Activated CD8-positive, alpha-beta T cell treated with anti-CD3 and anti-CD28 coated beads for 36 hours (primary cell): ENCODE measurements at places on chromosomes 6 and 20.

DNA sequence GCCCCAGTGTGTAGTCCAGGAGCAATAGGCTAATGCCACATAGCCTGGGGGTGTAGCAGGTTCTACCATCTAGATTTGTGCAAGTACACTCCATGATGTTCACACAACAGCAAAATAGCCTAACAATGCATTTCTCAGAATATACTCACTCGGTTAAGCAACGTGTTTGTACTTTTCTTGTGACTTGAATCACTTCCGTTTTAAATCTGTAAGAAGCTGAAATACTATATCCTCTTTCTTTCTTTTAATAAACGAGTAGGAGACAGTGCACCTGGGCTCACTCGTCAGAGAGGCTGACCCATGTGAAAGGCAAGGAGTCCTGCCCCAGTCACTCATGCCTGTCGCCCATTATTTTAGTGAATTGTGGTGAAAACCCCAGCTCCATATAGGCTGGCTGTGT, 201.6 kb downstream of the FOXA2 start:
- DNase-seq: no peak
- H3K4me1 ChIP-seq: no peaks in the 10 kb centered on the region
- no peaks in the 10 kb centered on the region for H3K36me3 ChIP-seq
- H3K27me3 ChIP-seq: no peaks in the 10 kb centered on the region
- H3K4me3 ChIP-seq: no peak overlapping the region
- H3K27ac ChIP-seq: no peak overlapping the region

DNA sequence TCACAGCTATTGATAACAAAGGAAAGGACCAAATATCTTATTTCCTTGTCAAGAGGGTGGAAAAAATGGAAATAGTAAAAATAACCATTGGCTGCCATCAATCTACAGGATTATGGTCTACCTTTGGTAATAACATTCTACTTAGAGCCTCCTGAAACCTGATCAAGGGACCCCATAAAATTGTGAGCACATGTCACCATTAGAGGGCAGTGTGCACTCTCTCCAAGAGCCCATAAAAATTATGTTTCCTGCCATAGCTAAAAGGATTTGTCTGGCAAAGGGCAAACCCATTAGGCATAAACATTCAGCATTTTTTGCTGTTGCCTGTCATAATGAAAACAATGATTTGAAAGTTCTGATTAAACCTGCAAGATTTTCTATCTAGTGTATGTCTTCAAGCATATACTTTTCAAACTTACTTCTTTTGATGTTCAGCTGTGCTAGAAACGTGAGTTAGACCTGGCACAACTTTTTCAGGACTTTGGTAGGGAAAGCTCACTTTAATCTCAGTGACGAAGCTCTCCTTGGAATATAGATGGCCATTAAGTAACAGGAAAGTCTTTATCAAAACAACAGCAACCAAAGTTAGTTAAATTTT, 120.7 kb upstream of the ZFP64 start:
- H3K27me3 ChIP-seq: no peaks in the 10 kb centered on the region
- peaks cover 13% of the 10 kb centered on the region for H3K4me1 ChIP-seq
- DNase-seq: peak; percentile 68
- no peak overlapping the region for H3K27ac ChIP-seq

- no peak for DNase-seq
- no peaks in the 10 kb centered on the region for H3K4me1 ChIP-seq
- H3K36me3 ChIP-seq: no peaks in the 10 kb centered on the region
Measured at GRCh38 chr6:168937054-168937453, 316.6 kb downstream of the THBS2 start.

- peak overlapping the region; percentile 55 for H3K4me3 ChIP-seq
- DNase-seq: peak; percentile 86
- H3K36me3 ChIP-seq: no peaks in the 10 kb centered on the region
- peaks cover 87% of the 10 kb centered on the region for H3K27me3 ChIP-seq
- H3K27ac ChIP-seq: no peak overlapping the region
- H3K4me1 ChIP-seq: peaks cover 44% of the 10 kb centered on the region
Measured at GRCh38 chr20:38730989-38731737, 6.9 kb downstream of the SLC32A1 start.

DNA sequence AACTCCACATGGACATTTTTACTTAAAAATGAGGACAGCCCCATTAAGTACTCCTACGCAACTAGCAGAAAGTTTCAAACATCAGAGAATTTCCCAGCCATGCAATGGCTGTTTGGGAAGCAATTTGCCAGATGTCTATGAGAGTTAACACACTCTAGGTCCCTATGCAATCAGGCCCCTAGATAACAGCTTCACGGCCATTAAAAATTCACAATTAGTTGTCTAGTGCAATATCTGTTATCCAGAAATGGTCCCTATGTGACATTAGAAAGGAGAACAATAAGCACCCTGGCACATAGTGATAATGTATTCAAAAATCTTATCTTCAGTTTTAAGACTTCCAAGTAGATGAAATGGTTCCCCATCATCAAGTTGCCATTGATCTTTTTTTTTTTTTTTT, 174.3 kb upstream of the NRSN1 start:
- no peak overlapping the region for H3K4me3 ChIP-seq
- H3K36me3 ChIP-seq: no peaks in the 10 kb centered on the region
- no peak overlapping the region for H3K27ac ChIP-seq
- DNase-seq: no peak

- no peaks in the 10 kb centered on the region for H3K27me3 ChIP-seq
- no peak overlapping the region for H3K4me3 ChIP-seq
- no peaks in the 10 kb centered on the region for H3K4me1 ChIP-seq
- no peaks in the 10 kb centered on the region for H3K36me3 ChIP-seq
Measured at GRCh38 chr6:69289689-69290495, 506.9 kb downstream of the LMBRD1 start.

DNA sequence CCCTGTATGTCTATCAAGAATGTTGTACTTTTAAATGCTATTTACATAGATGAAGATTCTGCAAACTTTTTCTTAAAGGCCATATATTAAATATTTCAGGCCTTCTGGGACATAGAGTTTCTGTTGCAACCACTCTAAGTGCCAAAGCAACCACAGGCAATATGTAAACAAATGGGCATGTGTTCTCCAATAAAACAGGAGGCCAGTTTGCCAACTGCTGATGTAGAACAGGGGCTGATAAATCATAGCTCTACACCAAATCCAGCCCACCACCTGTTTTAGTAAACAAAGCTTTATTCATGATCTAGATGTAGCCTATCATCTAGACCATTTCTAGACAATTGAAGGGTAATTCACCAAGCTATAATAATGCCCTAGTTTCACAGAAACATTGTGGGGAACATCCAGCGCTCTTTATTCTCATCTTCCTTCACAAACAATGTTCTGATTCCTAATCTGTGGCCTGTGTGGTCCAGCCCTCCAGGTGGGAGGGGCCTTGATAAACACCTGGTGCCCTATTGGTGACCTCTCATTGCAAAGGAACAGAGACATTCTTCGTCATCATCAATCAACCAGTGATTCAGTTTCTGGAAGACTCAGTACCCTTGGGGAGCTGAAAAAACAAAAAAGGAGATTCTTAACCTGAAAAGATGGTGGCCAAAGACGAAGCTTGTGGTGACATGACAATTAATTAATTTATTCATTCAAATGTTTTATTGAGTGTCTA, 80.2 kb downstream of the PREP start:
- no peak overlapping the region for H3K4me3 ChIP-seq
- no peaks in the 10 kb centered on the region for H3K27me3 ChIP-seq
- H3K27ac ChIP-seq: no peak overlapping the region

DNA sequence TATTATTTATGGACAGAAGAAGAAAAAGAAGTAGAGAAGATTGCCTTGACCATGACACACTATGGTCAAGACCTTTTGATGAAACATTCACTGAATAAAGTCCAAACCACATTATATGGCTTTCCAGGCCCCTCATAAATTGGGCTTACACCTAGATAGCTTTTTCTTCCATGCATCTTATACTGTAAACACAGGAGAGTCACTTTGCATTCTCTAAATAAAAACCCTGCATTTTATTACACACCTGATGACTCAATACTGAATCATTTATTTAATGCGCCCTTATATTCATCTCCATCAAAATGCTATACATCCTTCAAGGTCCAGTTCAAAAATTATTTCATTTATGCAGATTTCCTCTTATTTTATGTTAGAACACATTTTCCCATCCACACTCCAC, 78.0 kb downstream of the COL21A1 start:
- no peaks in the 10 kb centered on the region for H3K36me3 ChIP-seq
- H3K4me3 ChIP-seq: no peak overlapping the region
- H3K4me1 ChIP-seq: no peaks in the 10 kb centered on the region
- H3K27ac ChIP-seq: no peak overlapping the region

DNA sequence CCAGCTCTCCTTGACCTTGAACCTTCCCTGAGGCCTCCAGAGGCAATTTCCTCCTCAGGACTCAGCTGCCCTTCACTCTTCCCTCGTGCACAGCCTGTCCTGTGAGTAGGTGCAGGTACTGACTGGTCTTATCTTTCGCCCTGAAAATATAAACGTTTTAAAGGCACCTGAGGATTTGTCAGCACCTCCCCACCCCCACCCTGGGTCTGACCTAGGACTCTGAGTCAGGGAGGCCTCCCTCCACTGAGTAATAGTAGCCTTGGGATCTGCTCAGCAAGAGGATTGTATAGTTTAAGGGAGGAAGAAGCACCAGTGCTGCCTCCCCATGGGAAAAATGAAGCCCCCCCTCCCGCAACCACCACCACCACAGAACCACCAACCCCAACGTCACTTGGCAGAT, 54.6 kb downstream of the PPARD start:
- no peaks in the 10 kb centered on the region for H3K27me3 ChIP-seq
- no peak overlapping the region for H3K4me3 ChIP-seq
- H3K27ac ChIP-seq: peak overlapping the region; percentile 28
- H3K4me1 ChIP-seq: peaks cover 32% of the 10 kb centered on the region
- no peak for DNase-seq
- H3K36me3 ChIP-seq: no peaks in the 10 kb centered on the region

GRCh38 chr6:49531774-49532569, 18.5 kb upstream of the C6orf141 start:
- H3K4me1 ChIP-seq: no peaks in the 10 kb centered on the region
- no peak for DNase-seq
- no peaks in the 10 kb centered on the region for H3K36me3 ChIP-seq
- peaks cover 4% of the 10 kb centered on the region for H3K27me3 ChIP-seq
- H3K27ac ChIP-seq: no peak overlapping the region
- H3K4me3 ChIP-seq: no peak overlapping the region

DNA sequence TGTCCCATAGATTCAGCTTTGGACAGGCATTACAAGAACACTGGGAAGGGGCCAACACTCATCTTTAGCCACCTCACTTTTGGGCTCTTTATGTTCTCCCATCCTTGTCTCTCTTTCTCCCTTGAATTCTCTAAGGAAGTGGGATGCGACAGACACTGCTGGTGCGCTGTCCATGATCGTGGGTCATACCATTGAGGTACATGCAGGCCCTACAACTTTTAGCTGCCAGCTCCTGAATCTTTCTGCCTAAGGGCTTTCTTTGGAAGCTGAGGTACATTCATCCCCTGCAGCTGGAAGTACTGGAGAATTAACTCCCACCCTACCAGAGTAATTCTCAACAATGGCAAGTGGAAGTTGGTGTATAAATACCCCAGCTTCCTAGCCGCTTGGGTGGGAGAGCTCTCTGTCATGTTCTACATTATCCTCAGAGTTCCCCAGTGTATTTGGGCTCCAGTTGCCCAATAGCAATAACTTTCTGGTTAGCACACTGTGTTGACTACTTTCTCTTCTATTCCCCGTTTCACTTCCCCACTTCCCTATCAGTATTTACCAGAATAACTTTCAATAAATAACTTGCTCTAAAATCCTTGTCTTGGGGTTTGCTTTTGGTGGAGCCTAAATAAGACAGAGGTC, 309.4 kb upstream of the RNF24 start:
- no peaks in the 10 kb centered on the region for H3K4me1 ChIP-seq
- DNase-seq: no peak
- no peak overlapping the region for H3K4me3 ChIP-seq
- no peak overlapping the region for H3K27ac ChIP-seq
- no peaks in the 10 kb centered on the region for H3K36me3 ChIP-seq

- H3K27ac ChIP-seq: no peak overlapping the region
- H3K36me3 ChIP-seq: no peaks in the 10 kb centered on the region
- H3K4me1 ChIP-seq: peaks cover 6% of the 10 kb centered on the region
- no peak overlapping the region for H3K4me3 ChIP-seq
Measured at GRCh38 chr6:35214869-35215664, 1.3 kb downstream of the SCUBE3 start.

GRCh38 chr6:110327391-110327790, 30.8 kb downstream of the METTL24 start:
- peaks cover 2% of the 10 kb centered on the region for H3K27me3 ChIP-seq
- peaks cover 6% of the 10 kb centered on the region for H3K4me1 ChIP-seq
- H3K4me3 ChIP-seq: no peak overlapping the region
- no peaks in the 10 kb centered on the region for H3K36me3 ChIP-seq
- no peak for DNase-seq

GRCh38 chr20:49558826-49559225, 9.1 kb downstream of the PTGIS start:
- no peak for DNase-seq
- H3K27me3 ChIP-seq: peaks cover 49% of the 10 kb centered on the region
- peaks cover 4% of the 10 kb centered on the region for H3K36me3 ChIP-seq

GRCh38 chr6:82385961-82386360, 22.3 kb downstream of the TPBG start:
- peaks cover 4% of the 10 kb centered on the region for H3K27me3 ChIP-seq
- H3K36me3 ChIP-seq: no peaks in the 10 kb centered on the region

DNA sequence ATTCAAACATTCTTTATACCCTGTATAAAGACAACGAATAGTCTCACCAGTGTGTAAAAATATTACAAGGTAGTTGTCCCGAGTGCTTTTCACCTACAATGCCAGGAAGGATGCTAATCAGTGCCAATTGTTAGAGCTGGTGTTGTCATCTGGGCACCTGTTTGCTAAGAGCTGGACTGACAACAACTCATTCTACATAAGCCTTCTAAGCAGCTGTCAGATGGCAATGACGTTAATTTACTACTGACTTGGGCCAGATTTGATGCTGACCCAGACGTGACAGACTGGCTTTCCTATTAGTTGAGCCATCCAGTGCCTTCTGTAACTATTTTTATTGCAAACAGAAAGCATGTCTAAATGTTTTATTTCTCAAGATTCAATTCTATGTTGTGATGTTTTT, 355.2 kb downstream of the ADGRB3 start:
- DNase-seq: no peak
- no peak overlapping the region for H3K27ac ChIP-seq
- no peaks in the 10 kb centered on the region for H3K36me3 ChIP-seq
- H3K4me3 ChIP-seq: no peak overlapping the region
- H3K27me3 ChIP-seq: no peaks in the 10 kb centered on the region

DNA sequence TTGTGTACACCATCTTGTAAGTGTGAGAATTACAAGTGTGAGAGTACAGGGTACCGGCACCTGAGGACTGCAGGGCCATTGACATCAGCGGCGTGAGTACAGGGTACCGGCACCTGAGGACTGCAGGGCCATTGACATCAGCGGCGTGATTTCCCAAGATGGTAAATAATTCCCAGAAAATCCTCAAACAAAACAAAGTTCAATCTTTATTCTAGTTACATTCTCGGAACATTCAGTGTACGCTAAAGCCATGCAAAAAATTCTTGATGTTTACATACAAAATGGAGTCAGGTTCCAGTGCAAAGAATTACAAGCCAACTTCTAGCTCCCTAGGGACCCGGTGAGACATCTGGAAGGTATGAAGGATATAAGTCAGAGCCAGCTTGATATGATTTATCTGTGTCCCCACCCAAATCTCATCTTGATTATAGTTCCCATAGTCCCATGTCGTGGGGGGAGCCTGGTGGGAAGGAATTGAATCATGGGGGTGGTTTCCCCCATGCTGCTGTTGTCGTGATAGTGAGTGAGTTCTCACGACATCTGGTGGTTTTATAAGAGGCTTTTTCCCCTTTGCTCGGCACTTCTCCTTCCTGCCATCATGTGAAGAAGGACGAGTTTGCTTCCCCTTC, 172.7 kb downstream of the TTLL2 start:
- no peaks in the 10 kb centered on the region for H3K4me1 ChIP-seq
- no peaks in the 10 kb centered on the region for H3K36me3 ChIP-seq
- H3K27me3 ChIP-seq: peaks cover 5% of the 10 kb centered on the region

GRCh38 chr6:107635057-107635515, 145.2 kb downstream of the SOBP start:
- peak overlapping the region; percentile 29 for H3K4me3 ChIP-seq
- DNase-seq: no peak
- peaks cover 3% of the 10 kb centered on the region for H3K36me3 ChIP-seq
